RKO (cell line): ENCODE measurements at places on chromosomes 2 and 18.

DNA sequence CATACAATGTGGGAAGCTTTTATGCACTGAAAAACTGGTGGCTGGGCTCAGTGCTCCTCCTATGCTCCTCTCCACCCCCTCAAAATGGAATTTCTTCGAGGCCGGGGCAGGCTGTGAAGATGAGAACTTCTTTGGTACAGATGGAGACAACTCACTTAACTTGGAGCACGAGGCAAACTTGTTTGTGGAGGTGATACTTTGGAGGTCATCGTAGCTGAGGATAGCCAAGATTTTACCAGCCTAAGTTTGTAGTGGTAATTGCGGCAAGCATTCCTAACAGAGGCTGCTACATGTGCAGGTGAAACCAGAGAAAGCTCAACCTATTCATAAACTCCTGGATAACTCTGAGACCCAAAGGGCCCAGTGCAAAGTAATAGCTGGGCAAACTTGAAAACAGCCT lies 13.6 kb downstream of the NDUFS1 start:
- no peak for DNase-seq

DNA sequence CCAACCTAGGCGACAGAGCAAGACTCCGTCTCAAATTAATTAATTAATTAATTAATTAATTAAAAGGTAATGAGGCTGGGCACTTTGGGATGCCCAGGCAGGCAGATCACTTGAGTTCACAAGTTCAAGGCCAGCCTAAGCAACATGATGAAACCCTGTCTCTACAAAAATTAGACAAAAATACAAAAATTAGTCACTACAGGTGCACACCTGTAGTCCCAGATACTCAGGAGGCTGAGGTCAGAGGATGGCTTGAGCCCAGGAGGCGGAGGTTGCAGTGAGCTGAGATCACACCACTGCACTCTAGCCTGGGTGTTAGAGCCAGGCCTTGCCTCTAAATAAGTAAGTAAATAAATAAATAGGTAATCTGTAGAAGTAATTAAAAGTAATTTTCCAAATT lies 6.8 kb downstream of the SF3B1 start:
- no peak for DNase-seq

DNA sequence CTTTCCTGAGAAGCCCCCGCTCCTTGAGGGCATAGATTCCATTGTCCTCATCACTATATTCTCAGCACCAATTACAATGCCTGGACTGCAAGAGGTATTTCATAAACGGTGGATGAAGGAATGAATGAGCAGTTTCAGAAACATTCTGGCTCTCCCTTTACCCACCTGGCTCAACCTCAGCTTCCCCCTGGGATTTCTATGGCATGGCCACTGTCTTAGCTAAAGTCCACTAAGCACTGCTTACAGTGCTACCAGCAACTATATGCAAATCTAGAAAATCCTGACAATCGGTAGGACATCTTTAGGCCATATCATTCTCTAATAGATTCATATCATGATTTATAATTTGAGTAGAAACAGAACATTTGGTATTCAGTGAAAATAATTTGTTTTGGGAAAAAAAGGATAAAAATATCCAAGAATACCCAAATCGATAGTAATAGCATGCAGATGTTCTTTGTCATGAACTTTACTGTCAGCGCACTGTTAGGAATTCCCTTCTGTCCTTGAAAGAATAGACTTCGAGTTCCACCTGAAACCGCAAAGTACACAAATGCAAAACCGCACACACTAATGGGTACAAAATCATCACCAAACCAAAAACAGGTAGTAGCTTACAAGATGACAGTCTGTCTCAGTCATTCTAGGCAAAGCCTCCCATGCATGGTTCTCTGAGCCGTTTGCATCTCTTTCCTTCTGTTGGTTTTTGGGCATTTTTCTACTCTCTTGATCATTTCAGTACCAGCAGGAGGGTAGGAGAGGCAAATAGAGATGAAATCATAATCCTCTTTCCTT lies 303.6 kb upstream of the ID2 start:
- no peak for DNase-seq

- no peak for DNase-seq
Measured at GRCh38 chr18:56899660-56900059, 247.2 kb upstream of the BOD1L2 start.

GRCh38 chr2:228777855-228778355 lies 493.2 kb downstream of the PID1 start:
- DNase-seq, result no peak

DNA sequence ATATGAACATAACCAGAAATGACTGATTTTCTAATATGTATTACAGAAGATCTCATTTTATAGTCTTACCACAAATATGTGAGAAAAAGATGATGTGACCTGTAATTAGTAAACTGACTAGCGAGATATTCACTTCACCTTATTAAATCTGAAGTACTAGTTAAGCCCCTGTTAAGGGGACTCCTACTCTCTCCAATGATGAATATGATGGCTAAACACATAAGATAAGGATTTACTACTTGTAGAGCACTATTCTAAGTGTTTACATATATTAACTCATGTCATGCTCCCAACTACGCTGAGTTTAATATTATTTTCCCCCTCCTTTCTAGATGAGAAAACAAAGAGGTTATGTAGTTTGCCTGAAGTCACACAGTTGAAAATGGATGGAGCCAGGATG lies 40.9 kb downstream of the SP3 start:
- no peak for DNase-seq

DNA sequence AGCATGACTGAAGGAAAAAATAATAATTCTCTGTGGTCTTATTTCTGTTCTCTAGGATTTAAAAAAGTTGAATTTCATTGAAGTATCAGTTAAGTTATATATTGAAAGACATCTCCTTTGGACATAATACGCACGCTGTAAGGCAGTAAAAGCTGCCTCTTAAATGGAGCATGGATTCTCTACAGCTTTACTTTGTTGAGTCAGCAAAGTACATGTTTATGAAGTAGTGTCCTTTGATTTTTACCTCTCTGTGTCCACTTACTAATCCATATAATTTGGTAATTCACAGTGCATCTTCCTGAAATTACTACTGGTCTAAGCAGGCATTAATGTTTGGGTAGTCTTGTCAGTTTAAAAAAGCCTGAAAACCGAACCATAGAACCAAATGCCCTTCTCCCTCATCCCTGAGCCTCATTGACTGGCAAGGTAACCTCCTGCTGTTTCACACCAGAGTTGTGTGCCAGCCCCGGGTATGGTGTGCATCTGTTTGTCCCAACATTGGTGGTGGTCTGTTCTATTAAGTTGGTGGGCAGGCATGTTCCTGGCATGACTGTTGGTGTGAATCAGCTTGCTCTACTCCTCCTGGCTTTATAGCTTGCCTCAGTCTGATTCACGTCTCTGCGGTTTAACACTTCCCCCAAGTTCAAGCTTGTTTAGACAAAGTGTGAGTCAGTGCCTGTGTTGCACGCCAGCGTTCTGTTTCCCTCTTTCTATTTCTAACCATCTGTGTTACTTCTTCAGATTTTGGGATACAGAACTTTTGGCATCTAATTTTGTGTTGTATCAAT lies 71.0 kb upstream of the ITM2C start:
- peak; percentile 95 for DNase-seq
